Activated naive CD8-positive, alpha-beta T cell treated with anti-CD3 and anti-CD28 coated beads, Interleukin-2, amount 10 ng/mL, durations not matched to agents 7 days and 5 days (primary cell): ENCODE measurements at places on chromosomes 4 and X. TPM values are rescaled to one million over a fixed set of nuclear protein-coding genes. Genes with fewer than 3 reads are reported as not detected.

DNA sequence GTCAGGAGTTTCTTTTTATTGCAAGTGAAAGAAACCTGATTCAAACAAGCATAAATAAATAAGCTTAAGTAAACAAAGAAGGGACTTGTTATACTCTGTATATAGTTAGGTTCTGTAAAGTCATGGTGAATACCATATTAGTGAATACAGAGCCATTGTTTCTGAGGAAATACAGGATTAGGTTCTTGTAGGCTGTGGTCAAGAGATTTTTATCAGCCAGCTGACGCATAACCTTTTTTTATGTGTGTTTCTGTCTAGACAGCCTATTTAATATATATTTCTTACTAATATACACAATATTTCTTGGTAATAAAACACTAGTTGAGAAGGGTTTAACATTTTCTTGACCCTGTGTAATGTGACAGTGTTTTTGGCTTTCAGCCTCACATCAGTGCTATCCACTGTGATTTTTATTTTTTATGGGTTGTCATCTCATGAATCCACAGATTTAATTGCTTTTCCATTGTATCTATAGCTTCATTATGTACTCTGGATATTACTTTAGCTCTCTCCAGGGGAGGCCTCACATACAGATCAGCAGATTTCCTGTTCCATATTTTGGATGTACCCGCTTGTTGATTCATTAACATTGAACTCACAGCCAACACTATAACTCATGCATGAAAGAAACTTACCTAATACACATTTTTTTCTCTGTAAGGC is 8.0 kb downstream of the HERC3 start:
- H3K4me3 ChIP-seq, result no peak overlapping the region
- H3K4me1 ChIP-seq, result peaks cover 40% of the 10 kb centered on the region
- DNase-seq, result no peak
- H3K36me3 ChIP-seq, result peaks cover 56% of the 10 kb centered on the region

GRCh38 chr4:82500435-82501153 is 61.2 kb downstream of the TMEM150C start:
- no peak for DNase-seq
- no peaks in the 10 kb centered on the region for H3K4me1 ChIP-seq
- H3K27me3 ChIP-seq, result no peaks in the 10 kb centered on the region
- no peak overlapping the region for H3K27ac ChIP-seq
- H3K4me3 ChIP-seq, result no peak overlapping the region

- no peak for DNase-seq
- no peak overlapping the region for H3K4me3 ChIP-seq
- no peaks in the 10 kb centered on the region for H3K4me1 ChIP-seq
- H3K27me3 ChIP-seq, result no peaks in the 10 kb centered on the region
- no peaks in the 10 kb centered on the region for H3K36me3 ChIP-seq
These were observed 312.0 kb downstream of the PDGFC start for GRCh38 chr4:156659570-156659969.

- no peaks in the 10 kb centered on the region for H3K27me3 ChIP-seq
- H3K36me3 ChIP-seq, result peaks cover 22% of the 10 kb centered on the region
- peak overlapping the region; percentile 36 for H3K27ac ChIP-seq
- H3K4me1 ChIP-seq, result peaks cover 22% of the 10 kb centered on the region
- H3K4me3 ChIP-seq, result peak overlapping the region; percentile 63
These were observed 3.6 kb downstream of the ZXDB start for GRCh38 chrX:57595381-57595811.

DNA sequence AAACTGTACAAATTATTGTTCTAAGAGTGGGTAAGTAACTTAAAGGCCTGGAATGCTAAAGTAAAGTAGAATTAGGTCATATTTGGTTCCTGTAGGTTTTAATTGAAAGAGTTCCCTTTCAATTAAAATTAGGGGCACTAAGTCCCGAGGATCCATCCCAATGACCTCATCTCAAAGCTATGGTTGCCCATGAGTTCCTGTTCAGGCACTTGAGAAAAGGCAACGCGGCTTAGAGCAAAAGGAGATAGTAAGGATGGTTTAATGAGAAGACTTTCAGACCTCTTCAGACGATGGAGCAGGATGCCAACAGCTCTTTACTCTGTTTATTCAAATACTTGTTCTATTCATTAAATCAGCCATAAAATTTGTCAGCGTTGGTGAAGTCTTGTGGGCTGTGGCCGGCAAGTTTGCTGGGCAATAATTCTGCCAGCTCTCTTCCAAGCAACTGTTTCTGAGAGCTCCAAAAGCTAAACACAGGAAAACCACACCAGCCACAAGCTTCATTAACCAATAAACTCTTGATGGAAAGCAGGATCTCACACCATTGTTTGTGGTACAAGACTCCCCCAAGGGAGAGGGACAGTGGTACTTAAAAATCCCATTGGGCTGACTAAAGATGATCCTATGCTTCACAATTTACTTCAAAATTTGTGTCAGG is 167.4 kb downstream of the COL4A6 start:
- no peaks in the 10 kb centered on the region for H3K36me3 ChIP-seq
- no peak for DNase-seq
- H3K4me1 ChIP-seq, result peaks cover 2% of the 10 kb centered on the region
- H3K27ac ChIP-seq, result no peak overlapping the region
- H3K4me3 ChIP-seq, result no peak overlapping the region

- H3K4me1 ChIP-seq, result peaks cover 6% of the 10 kb centered on the region
- H3K36me3 ChIP-seq, result peaks cover 15% of the 10 kb centered on the region
- no peaks in the 10 kb centered on the region for H3K27me3 ChIP-seq
- no peak overlapping the region for H3K27ac ChIP-seq
These were observed 27.9 kb downstream of the SLAIN2 start for GRCh38 chr4:48369248-48369647.

DNA sequence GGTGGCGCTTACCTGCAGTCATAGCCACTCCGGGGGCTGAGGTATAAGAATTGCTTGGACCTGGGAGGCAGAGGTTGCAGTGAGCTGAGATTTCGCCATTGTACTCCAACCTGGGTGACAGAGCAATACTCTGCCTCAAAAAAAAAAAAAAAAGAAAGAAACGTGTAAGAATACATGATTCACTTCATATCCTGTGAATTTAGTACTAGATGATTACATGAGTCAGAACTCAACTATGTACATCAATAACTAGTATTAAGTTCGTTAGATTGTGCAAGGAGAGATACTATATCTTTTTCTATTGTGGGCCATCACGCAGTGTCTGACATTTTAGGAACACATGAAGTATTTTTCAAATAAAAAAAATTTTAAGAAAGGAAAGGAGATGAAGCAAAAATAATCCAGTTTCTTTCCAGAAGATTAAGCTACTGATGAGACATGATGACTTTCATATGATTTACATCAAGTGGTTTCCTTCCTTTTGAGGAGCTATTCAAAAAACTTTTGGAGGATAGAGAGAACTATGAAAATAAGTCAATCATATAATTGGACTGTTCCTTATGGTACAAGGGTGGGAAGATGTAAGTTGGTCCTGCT is 64.7 kb upstream of the EXOC1L start:
- peaks cover 7% of the 10 kb centered on the region for H3K4me1 ChIP-seq
- H3K27ac ChIP-seq, result no peak overlapping the region
- H3K27me3 ChIP-seq, result no peaks in the 10 kb centered on the region

DNA sequence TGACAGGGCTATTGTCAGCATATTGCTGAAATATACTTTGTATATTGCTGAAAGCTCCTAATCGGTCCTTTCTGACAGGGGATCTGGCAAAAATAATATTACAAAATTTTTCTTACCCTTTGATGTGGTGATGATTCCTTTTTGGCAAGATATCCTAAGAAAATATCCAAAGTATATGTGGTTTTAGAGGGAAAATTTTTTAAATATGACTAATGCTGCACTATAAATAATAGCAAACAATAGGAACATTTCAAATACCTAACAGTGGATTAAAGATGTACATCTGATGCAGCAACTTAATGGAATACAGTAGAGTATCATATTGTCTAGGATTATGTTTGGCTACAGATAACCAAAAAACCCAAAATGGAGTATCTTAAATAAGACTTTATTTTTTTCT is 49.6 kb downstream of the RRAGB start:
- no peak for DNase-seq
- H3K27me3 ChIP-seq, result no peaks in the 10 kb centered on the region
- no peaks in the 10 kb centered on the region for H3K4me1 ChIP-seq

- H3K27ac ChIP-seq, result peak overlapping the region; percentile 77
- peaks cover 5% of the 10 kb centered on the region for H3K36me3 ChIP-seq
- no peak for DNase-seq
- peaks cover 17% of the 10 kb centered on the region for H3K4me1 ChIP-seq
- peak overlapping the region; percentile 38 for H3K4me3 ChIP-seq
These were observed 119.4 kb upstream of the C1GALT1C1 start for GRCh38 chrX:120749141-120749846.

DNA sequence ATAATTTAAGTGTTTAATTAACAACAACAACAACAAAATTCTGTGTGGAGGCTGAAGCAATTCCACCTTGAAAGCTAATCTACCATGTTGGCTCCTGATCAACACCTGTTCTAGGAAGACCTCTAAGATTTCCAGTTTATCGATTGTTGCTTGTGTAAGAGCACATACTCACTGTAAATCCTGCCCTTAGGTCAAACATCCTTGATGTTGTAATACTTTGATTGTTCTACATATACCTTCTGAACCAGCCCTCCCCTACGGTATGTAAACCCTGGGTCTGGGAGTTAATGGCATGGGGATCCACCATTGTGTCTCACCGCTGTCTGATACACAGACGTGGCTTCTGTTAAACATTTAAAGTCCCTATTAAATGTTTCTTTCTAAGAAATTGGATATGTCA is 73.2 kb downstream of the RASL11B start:
- H3K4me3 ChIP-seq, result no peak overlapping the region
- no peaks in the 10 kb centered on the region for H3K27me3 ChIP-seq
- DNase-seq, result no peak
- peaks cover 11% of the 10 kb centered on the region for H3K4me1 ChIP-seq
- peaks cover 6% of the 10 kb centered on the region for H3K36me3 ChIP-seq

DNA sequence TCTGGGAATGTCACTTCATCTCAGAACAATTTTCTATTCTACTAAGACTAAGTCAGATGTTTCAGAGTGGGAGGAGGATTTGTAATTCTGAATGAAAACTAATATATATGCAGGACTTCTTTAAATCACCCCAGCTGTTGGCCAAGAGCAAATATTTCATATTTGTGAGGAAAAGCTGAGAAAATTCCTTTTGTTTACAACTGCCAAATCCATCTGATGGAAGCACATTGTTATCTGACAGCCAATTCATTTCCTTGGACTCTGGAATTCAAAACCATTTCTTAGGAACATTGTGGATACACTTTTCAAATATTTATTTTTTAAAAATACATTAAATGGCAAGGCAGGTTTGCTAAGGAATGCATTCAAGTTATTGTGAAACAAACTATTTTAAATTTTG is 8.0 kb downstream of the SLIT2 start:
- no peak overlapping the region for H3K27ac ChIP-seq
- H3K36me3 ChIP-seq, result no peaks in the 10 kb centered on the region
- no peak overlapping the region for H3K4me3 ChIP-seq

DNA sequence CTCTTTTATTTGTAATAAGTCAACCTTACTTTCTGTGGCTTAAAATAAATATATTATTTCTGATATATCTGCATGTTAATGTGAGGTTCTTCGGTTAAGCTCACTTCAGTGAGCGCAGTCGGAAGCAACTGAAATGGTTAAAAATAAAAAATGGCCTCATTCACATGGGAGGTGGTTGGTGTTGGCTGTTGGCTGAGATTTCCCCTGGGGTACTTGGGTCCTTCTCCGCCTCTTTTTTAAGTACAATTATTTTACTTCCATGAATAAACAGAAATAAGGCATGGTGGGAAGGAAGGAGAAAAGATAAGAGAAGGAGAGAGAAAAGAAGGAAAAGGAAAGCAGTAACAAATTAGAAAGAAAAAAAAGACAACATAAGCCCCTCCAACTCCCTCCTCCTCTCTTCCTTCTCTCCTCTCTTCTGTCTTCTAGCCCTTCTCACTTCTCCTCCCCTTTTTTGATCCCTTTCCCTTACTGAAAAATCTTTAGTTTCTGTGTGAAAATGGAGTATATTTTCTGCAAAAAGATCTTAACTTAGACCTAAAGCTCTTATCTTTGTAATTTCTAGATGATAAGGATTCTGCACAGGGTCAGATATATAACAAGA is 19.7 kb upstream of the CXCL3 start:
- H3K4me3 ChIP-seq, result no peak overlapping the region
- no peak for DNase-seq
- H3K4me1 ChIP-seq, result no peaks in the 10 kb centered on the region
- H3K27ac ChIP-seq, result no peak overlapping the region

DNA sequence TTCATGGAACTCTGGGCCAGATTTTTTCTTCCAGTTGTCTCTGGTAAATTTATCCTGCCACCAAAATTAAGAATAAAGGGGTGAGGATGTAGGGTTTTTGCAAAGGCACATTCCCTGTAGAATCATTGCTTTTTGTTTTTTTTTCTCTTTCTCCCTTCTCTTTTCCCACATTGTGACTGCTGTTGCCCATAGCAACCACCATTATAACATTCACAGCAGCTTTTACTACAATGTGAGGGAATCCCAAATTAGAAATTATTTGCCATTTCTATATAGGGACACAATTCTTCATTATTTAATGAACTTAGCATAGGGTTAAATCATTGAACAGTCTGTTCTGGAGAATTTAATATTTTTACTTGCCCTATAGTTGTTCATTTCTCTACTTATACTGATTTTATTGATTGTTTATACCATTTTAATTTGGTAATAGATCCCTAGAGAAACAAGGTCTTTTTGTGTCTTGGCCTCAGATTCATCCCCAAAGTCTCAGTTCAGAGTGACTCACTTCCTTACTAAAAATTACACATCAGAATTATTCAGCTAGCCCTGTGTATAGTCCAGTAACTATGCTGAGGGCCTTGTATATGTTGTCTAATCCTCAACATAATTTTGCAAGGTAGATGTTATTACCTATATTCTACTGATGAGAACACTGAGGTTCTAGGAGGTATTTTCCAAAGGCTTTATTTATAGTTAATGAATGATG is 80.8 kb upstream of the ANK2 start:
- no peaks in the 10 kb centered on the region for H3K36me3 ChIP-seq
- no peaks in the 10 kb centered on the region for H3K4me1 ChIP-seq
- no peak overlapping the region for H3K27ac ChIP-seq
- no peak for DNase-seq
- H3K27me3 ChIP-seq, result no peaks in the 10 kb centered on the region
- H3K4me3 ChIP-seq, result no peak overlapping the region

DNA sequence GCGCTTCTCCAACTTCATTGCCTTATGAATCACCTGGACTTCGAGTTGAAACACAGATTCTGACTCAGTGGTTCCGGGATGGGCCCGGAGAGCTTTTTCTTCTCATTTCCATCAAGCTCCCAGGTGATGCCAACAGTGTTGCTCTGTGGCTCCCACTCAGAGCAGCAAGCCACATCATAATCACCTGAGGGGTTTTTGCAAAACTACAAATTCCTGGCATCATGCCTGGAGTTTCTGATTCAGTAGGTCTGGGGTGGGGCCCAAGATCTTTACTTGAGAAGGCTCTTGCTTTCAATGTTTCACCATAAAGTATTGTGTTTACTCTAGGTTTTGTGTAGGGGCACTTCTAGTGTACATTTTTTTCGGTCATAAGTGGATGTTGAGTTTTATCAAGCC is 7.0 kb downstream of the MTM1 start:
- peak overlapping the region; percentile 91 for H3K27ac ChIP-seq
- DNase-seq, result no peak
- H3K36me3 ChIP-seq, result peaks cover 19% of the 10 kb centered on the region
- H3K27me3 ChIP-seq, result no peaks in the 10 kb centered on the region
- H3K4me1 ChIP-seq, result peaks cover 64% of the 10 kb centered on the region

Gene TXK
- 65.8 TPM for total RNA-seq

Gene CDS1
- 0.33 TPM for total RNA-seq

Gene SCML2
- 2.0 TPM for total RNA-seq

Gene UGT2B17
- total RNA-seq, result not detected

Gene GABRG1
- total RNA-seq, result not detected

Gene ARR3
- not detected for total RNA-seq
